NCI-H226 (cell line): ENCODE measurements at places on chromosomes 2 and 18.

DNA sequence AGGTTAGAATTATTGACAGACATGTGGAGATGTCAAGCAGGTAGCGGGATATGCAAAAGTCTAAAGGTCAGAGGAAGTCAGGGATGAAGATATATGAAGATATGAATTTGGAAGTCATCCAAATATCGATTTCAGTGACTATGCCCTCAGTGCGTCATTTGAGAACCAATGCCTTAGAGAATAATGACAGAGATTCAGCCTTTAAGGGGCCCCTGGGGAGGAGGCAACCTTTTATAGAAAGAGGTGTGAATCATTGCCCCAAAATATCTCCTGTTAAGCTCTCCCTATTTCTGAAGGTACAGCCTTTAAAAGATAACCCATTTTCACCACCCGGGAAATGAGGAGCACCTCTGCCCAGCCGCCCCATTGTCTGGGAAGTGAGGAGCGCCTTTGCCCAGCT lies 223.4 kb downstream of the NCKAP5 start:
- no peak for DNase-seq

- DNase-seq, result no peak
Observed at GRCh38 chr18:33928231-33928630, 296.5 kb downstream of the NOL4 start.

GRCh38 chr18:58362829-58363271 lies 266.0 kb downstream of the ALPK2 start:
- DNase-seq, result no peak

- no peak for DNase-seq
Observed at GRCh38 chr18:9806905-9807304, 78.9 kb upstream of the TXNDC2 start.

- no peak for DNase-seq
Observed at GRCh38 chr2:216769626-216770025, 74.3 kb upstream of the IGFBP5 start.

DNA sequence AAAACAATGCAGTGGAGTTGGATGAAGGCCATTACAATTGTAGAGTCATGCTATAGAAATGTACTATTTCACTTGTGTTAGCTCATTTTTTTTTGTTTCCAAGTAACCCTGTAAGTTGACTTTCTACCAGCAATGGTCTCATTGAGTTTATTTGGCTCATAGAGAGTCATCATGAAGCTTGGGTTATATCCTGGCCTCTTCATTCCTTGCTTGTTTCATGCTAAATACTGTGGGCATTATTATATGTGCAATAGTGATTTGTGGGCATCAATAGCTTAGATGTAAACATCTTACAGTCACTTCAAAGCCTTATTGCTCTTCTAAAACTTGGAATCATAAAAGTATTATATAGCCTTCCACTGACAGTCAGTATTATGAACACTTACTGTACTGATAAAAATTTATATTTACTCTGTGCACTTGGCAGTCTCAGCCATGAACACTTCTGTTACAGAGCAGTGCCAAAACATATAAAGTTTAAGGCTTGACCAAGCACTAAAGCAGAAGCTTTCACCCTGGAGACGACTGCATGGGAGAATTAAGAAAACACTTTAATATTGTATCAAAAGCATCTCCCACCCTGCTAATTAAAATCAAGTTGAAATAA lies 751.2 kb downstream of the SATB2 start:
- DNase-seq, result no peak

DNA sequence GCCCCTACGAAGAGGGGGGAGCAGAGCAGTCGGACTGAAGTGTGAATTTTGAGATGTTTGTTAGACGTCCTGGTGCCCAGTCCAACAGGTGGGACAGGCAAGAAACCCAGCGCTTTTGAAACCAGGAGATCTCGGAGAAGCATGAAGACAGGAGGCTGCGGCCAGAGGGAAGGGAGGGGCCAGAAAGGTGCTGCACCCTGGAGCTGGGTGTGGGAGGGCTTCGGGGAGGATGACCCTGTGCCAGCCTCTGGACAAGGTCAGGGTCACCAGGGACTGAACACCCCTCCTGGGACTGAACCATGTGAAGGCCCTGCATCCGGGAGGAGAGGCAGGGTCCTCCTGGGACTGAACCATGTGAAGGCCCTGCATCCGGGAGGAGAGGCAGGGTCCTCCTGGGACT lies 6.1 kb downstream of the TMEM18 start:
- no peak for DNase-seq

DNA sequence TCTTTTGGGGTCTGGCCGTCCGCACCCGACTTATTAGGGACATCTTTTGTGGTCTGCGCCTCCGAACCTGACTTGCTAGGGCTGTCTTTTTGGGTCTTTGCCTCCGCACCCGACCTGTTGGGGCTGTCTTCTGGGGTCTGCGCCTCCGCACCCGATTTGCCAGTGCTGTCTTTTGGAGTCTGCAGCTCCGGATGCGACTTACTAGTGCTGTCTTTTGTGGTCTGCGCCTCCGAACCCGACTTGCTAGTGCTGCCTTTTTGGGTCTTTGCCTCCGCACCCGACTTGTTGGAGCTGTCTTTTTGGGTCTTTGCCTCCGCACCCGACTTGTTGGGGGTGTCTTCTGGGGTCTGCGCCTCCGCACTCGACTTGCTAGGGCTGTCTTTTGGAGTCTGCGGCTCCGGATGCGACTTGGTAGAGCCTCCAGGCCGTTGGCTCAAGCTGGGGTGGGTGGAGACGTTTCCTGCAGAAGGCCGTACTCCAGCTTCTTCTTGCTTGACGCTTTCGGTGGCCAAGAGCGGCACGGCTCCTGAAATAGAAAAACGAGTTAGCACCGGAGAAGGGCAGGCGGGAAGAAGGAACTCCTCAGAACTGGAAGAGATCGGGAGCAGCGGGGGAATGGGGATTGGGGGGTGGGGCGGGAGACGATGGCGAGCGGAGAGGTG lies 498 bp downstream of the TGOLN2 start:
- no peak for DNase-seq

- DNase-seq, result no peak
Observed at GRCh38 chr18:67500522-67501205, 15.9 kb downstream of the DSEL start.

DNA sequence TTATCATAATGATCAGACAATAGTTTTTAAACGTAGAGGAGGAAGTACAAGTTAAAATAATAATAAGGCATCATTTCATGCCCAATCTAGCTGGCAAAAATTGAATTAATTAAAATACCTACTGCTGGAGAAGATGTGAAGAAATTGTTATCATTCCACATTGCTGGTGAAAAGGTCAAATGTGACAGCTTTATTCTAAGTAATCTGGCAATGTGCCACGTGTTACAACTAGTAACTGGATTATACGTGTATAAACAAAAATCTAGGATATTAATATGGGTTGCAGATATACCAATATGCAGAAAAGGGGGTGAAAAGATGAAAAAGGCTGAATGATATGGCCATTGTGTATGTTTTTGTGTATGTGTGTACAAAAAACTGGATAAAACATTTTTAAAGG lies 32.4 kb downstream of the SMAD2 start:
- no peak for DNase-seq

- no peak for DNase-seq
Observed at GRCh38 chr2:26493566-26493965, 15.6 kb upstream of the OTOF start.

GRCh38 chr2:181656450-181657291 lies at the start of gene CERKL:
Gene CERKL, minus strand, starts transcription at chr2:181657105. Its CDS starts 99 bp downstream, at chr2:181657006.
- DNase-seq, result no peak

DNA sequence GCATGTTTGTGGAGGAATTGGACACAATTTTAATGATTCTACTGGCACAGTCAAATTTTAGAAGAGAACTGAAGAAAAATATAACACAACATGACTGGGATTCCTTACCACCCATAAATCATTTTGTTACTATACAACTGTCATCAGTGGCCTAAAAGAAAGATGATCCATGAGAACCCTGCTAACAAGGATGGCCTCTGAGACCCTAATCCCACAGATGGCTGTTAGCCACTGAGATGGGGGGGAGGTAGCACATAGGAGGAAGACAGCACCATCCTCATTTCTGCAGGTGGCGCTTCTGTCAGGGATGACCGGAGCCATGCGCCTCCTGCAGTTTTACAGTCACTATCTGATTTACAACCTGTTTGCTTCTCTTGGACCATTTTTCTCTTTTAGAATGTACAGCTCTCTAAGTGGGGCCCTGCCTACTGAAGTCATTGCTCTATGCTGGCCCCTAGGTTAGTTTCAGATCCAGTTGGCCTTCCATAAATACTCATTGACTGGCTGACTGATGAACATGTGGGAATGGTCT lies 279.8 kb downstream of the NAPG start:
- DNase-seq, result no peak

- no peak for DNase-seq
Observed at GRCh38 chr2:196987298-196987648, 60.8 kb upstream of the PGAP1 start.

DNA sequence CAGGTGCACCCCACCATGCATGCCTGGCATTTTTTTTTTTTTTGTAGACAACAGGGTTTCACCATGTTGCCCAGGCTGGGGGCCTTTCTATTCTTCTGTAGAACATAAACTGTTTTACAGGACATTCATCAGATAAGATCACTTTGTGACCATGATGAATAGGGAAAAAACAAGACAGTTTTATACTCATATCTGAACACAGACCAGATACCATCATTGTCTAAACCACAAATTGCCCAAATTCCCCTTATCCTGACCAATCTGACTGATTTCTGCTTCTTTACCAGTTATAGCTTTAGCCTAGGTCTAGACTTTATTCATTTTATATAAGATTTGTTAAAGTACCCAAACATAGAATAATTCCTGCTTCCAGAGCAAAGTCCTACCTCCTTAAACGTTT lies 1699.3 kb upstream of the TMEFF2 start:
- no peak for DNase-seq

GRCh38 chr18:40995529-40995928 lies 959.5 kb upstream of the PIK3C3 start:
- DNase-seq, result no peak

DNA sequence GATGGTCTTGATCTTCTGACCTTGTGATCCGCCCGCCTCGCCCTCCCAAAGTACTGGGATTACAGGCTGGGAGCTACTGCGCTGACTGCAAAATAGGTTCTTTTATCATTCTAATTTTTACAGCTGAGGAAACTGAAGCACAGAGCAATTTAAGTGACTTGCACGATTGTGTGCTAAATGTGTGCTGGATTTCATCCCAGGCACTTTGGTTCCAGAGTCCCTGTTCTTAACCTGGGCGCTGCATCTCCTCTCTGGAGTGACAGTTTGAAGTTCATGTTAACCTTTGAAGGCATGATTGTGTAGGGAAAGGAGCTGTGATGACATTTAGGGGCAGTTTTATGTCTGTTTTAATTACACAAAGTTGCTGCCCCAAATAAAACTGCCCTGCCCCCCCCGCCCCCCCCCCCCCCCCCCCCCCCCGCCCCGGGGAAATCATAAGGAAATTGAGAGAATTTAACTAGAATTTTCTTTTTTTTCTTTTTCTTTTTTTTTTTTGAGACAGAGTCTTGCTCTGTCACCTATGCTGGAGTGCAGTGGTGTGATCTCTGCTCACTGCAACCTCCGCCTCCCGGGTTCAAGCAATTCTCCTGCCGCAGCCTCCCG lies 5.6 kb downstream of the ACSL3 start:
- no peak for DNase-seq
